Mesothelial cell of epicardium (in vitro differentiated cells): ENCODE measurements at places on chromosomes 5 and 9. TPM values are rescaled to one million over a fixed set of nuclear protein-coding genes. Genes with fewer than 3 reads are reported as not detected.
A peak's percentile ranks its signal among the peaks of the same experiment; 100 is the strongest.

GRCh38 chr5:2109566-2109965, 226.8 kb upstream of the IRX4 start:
- H3K36me3 ChIP-seq: peaks cover 6% of the 10 kb centered on the region
- H3K27me3 ChIP-seq: peaks cover 17% of the 10 kb centered on the region
- H3K4me1 ChIP-seq: no peaks in the 10 kb centered on the region

GRCh38 chr5:65141493-65141892, 340.2 kb downstream of the ADAMTS6 start:
- no peak overlapping the region for H3K27ac ChIP-seq
- H3K27me3 ChIP-seq: no peaks in the 10 kb centered on the region
- H3K4me3 ChIP-seq: no peak overlapping the region

DNA sequence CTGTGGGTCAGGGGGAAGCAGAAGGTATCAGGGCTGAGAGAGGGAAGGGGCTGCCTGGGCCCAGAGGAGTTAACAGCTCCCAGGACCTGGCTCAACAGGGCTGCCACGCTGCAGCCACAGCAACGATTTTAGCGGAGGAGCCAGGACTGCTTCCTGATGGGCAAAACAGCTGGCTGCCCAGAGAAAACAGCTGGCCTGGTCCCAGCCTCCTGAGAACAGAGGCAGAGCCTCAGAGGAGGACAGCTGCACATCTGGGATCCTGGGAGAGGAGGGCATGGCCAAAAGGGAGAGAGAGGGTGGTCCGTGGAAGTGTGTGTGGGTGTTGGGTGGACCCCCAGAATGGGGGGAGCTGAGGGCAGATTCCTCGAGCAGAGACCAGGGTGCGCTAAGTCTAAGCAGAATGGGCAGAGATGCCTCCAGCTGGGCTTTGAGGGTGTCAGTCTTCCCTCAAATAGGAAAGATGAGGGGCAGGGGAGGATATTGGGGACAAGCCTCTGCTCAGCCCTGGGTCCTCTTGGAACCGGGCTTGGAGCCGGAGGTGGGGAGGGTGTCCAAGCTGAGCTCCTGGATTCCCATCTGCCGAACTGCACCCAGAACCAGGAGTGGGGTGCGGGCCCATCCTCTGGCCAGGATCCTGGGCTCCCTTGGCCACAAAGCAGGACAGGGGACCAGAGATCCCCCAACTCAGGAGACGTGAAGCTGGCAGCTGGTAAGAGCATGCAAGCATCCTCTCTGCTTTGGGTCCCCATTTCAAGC, 9.1 kb upstream of the CERCAM start:
- no peak overlapping the region for H3K4me3 ChIP-seq
- H3K27me3 ChIP-seq: peaks cover 16% of the 10 kb centered on the region
- no peaks in the 10 kb centered on the region for H3K36me3 ChIP-seq

GRCh38 chr5:134022333-134022732, 17.6 kb upstream of the VDAC1 start:
- DNase-seq: no peak
- no peaks in the 10 kb centered on the region for H3K36me3 ChIP-seq
- no peaks in the 10 kb centered on the region for H3K27me3 ChIP-seq
- H3K4me3 ChIP-seq: no peak overlapping the region
- H3K27ac ChIP-seq: no peak overlapping the region

GRCh38 chr5:2459251-2459650, 292.2 kb downstream of the IRX2 start:
- peaks cover 12% of the 10 kb centered on the region for H3K4me1 ChIP-seq
- no peak overlapping the region for H3K4me3 ChIP-seq
- no peaks in the 10 kb centered on the region for H3K36me3 ChIP-seq
- no peak overlapping the region for H3K27ac ChIP-seq
- peaks cover 32% of the 10 kb centered on the region for H3K27me3 ChIP-seq

DNA sequence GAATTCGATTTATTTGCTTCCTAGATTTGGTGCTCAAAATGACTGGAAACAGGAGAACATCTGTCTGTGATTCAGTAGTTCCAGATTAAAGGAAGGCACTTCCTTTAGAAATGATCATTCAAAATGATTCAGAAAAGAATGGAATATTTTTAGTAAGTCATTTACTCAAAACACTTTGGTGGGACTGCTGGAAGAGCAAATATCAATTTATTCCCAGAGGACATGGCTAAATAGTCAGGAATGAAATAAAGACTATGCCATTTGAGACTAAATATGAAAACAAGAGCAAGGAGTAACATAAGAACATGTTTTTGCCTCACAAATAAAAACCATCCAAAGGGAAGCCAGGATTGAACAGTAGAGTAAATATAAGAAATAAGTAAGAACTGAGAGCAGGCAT, 138.6 kb upstream of the RASA1 start:
- no peaks in the 10 kb centered on the region for H3K36me3 ChIP-seq
- no peaks in the 10 kb centered on the region for H3K27me3 ChIP-seq
- H3K4me3 ChIP-seq: no peak overlapping the region
- no peaks in the 10 kb centered on the region for H3K4me1 ChIP-seq

- DNase-seq: no peak
- H3K4me1 ChIP-seq: peaks cover 33% of the 10 kb centered on the region
- no peak overlapping the region for H3K4me3 ChIP-seq
- H3K27me3 ChIP-seq: no peaks in the 10 kb centered on the region
- H3K36me3 ChIP-seq: no peaks in the 10 kb centered on the region
Observed at GRCh38 chr5:63121471-63121870, 542.9 kb downstream of the LRRC70 start.

DNA sequence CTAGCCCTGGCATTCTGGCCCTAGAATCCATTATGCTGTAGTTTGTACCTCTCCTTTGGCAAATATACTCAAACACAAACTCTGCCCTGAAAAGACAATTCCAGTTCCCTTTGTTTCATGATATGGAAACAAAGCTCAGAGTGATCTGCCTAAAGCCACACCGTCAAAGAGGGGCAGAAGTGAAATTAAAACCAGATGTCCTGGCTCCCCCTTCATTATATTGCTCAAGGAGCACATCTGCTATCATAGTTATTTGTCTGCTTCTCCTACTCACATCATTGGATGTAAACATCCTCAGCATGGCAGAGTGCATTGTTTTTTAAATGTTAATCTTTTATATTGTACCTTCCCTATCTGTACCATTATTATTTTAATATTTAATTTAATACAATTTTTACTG, 266.7 kb upstream of the SMARCA2 start:
- H3K36me3 ChIP-seq: no peaks in the 10 kb centered on the region
- no peaks in the 10 kb centered on the region for H3K4me1 ChIP-seq
- no peak for DNase-seq
- H3K27ac ChIP-seq: no peak overlapping the region

DNA sequence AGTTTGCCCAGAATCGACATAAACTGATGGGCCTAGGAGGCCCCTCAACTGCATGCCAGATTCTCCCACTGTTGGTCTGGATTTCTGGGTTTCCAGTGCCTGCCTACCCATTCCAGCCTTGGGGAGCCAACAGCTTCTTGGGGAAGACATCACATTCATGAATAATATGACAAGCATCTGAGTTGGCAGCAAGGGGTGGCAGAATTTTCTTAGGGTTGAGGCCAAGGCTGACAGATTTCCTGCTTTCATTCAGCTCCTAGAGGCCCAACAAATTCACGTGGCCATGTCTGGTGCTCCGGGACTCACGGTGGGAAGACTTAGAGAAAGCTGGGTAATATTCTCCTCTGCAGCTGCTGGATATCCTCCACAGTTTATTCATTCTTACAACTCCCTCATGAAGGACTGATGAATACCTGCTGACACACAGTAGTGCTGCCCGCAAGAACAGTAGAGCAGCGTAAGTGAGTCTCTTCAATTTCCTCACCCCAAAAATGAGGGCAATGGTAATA, 305.0 kb upstream of the TNC start:
- DNase-seq: no peak
- no peak overlapping the region for H3K4me3 ChIP-seq
- H3K27ac ChIP-seq: no peak overlapping the region
- H3K4me1 ChIP-seq: no peaks in the 10 kb centered on the region
- no peaks in the 10 kb centered on the region for H3K27me3 ChIP-seq
- H3K36me3 ChIP-seq: peaks cover 7% of the 10 kb centered on the region

- peaks cover 29% of the 10 kb centered on the region for H3K4me1 ChIP-seq
- no peak overlapping the region for H3K4me3 ChIP-seq
- DNase-seq: peak; percentile 29
- H3K27me3 ChIP-seq: peaks cover 8% of the 10 kb centered on the region
Observed at GRCh38 chr5:135213466-135214239, 179.6 kb upstream of the PITX1 start.

- H3K27me3 ChIP-seq: peaks cover 3% of the 10 kb centered on the region
- no peak overlapping the region for H3K4me3 ChIP-seq
- no peaks in the 10 kb centered on the region for H3K36me3 ChIP-seq
- no peak for DNase-seq
- no peaks in the 10 kb centered on the region for H3K4me1 ChIP-seq
Observed at GRCh38 chr5:94481059-94481458, 137.3 kb downstream of the KIAA0825 start.

DNA sequence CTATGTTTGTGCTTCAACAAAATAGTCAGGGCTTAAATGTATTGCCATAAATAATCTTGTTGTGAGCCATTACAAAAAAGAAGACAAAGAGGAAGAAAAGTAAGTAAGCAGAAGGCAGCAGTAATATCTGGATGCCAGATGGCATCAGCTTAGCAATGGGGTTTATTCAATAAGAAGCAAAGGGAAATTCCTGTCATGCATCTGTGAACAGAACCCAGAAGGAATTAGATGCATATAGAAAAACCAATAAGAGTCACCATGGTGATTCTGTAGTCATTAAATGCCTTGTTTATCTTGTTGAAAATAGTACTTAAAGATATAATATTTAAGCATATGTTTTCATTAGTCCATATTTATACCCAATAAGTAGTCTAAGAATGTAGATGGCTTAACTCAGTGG, 216.0 kb downstream of the ADAMTSL1 start:
- H3K36me3 ChIP-seq: peaks cover 12% of the 10 kb centered on the region
- DNase-seq: no peak
- H3K27ac ChIP-seq: no peak overlapping the region
- no peaks in the 10 kb centered on the region for H3K27me3 ChIP-seq
- peaks cover 14% of the 10 kb centered on the region for H3K4me1 ChIP-seq
- H3K4me3 ChIP-seq: no peak overlapping the region

GRCh38 chr5:146753641-146754040, 124.9 kb downstream of the PPP2R2B start:
- H3K36me3 ChIP-seq: peaks cover 5% of the 10 kb centered on the region
- H3K27me3 ChIP-seq: no peaks in the 10 kb centered on the region
- H3K4me1 ChIP-seq: peaks cover 27% of the 10 kb centered on the region
- no peak overlapping the region for H3K4me3 ChIP-seq

- peaks cover 37% of the 10 kb centered on the region for H3K36me3 ChIP-seq
- no peak overlapping the region for H3K27ac ChIP-seq
- H3K4me3 ChIP-seq: no peak overlapping the region
- H3K4me1 ChIP-seq: no peaks in the 10 kb centered on the region
Observed at GRCh38 chr5:43661102-43661501, 58.1 kb downstream of the NNT start.

DNA sequence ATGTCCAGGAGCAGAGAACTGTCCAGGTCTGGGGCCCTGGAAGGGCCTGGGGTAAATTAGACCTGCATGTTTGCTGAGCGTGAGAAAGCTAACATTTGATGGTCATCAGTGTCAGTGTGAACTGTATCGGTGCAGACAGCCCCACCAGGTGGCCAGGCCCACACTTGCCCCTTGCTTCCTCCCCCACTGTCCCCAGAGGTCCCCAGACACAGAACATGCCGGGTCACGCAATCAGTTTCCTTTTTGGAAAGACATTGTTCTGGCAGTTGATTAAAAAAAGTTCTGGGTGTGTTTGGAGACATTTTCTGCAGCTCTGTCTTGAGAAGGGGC, 1.5 kb downstream of the NKD2 start:
- H3K4me3 ChIP-seq: peak overlapping the region; percentile 74
- peaks cover 32% of the 10 kb centered on the region for H3K4me1 ChIP-seq
- no peaks in the 10 kb centered on the region for H3K36me3 ChIP-seq
- H3K27ac ChIP-seq: no peak overlapping the region
- H3K27me3 ChIP-seq: peaks cover 68% of the 10 kb centered on the region

DNA sequence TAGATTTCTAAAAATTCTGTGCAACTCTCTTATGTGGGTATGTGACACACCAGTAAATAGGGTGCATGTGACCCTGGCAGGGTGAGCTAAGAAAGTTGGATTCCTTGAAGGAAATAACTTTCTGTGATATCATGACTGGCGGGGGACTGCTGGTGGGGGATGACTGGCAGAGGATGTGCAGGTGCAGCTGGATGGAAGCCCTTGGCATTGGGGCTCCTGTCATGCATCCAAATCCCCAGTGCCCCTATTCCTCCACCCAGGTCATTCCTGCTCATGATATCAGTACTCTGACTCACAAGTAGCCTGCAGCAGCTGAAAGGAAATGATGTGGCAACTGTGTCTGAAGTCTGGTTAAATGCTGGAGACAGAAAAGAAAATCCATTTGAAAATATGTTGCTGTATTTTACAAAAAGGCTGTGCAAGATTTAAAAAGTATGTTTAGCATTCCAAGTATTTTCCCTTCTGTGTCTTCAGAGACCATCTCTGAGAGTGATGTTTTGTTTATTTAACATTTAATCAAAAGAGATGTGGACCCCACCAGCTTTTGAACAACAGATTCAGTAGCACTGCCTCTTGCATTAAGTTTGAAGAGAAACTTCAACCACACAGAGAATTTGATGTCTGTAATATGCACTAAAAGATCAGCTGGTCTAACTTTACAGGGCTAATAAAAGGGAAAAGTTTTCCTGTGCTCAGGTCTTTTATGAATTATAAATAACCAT, 17.9 kb upstream of the ZSWIM6 start:
- H3K4me1 ChIP-seq: peaks cover 33% of the 10 kb centered on the region
- peak overlapping the region; percentile 89 for H3K27ac ChIP-seq
- H3K27me3 ChIP-seq: no peaks in the 10 kb centered on the region
- H3K36me3 ChIP-seq: no peaks in the 10 kb centered on the region

DNA sequence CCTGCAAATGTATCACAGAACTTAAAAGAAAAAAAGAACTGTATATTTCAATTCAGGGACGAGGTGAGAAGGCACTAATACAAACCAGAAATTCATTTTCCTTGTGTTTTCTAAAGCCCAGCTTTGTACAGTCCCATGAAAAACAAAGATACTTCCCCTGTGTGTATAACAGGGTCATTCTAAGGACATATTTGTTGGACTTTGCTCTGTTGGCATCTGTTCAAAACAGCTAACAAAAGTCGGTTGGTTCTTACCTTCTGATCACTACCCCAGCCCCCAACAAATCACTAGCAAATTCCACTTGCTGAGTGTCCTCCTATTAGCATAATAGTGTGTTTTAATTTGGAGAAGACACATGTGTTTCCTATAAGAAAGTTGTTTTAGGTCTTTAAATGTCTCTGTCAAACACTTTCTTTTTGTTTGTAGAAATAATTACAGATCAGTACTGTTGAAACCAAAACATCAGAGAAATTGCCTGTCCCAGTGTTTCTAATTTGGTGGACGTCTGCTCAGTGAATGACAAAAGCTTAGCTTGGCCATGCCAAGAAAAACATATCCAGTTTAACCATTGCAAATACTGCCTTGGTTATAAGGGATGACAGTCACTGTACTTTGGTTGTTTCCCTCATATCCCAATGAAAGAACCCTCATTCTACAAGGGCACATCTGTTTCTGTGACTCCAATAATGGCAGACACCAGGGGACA, 480.5 kb downstream of the EBF1 start:
- peaks cover 4% of the 10 kb centered on the region for H3K27me3 ChIP-seq
- no peak overlapping the region for H3K27ac ChIP-seq
- peaks cover 25% of the 10 kb centered on the region for H3K4me1 ChIP-seq

AGXT2 gene
- total RNA-seq: not detected in 3 replicates

DMRT2 gene
- total RNA-seq: 0.45 to 0.47 TPM (median 0.47 TPM) in 3 replicates

PDE6A gene
- 0.18 to 0.38 TPM (median 0.29 TPM) in 3 replicates for total RNA-seq

SRD5A1 gene
- total RNA-seq: 12.0 to 12.8 TPM (median 12.7 TPM) in 3 replicates

PAEP gene
- not detected in 3 replicates for total RNA-seq

FAM151B gene
- 1.5 to 2.3 TPM (median 1.9 TPM) in 3 replicates for total RNA-seq

MED10 gene
- 38.4 to 39.6 TPM (median 39.4 TPM) in 3 replicates for total RNA-seq

SLC6A3 gene
- total RNA-seq: 0.04 to 0.07 TPM in 2 of 3 replicates, not detected in the other

RCL1 gene
- 21.2 to 22.8 TPM (median 21.4 TPM) in 3 replicates for total RNA-seq

AHRR gene
- 10.7 to 12.7 TPM (median 10.9 TPM) in 3 replicates for total RNA-seq

IFNA14 gene
- total RNA-seq: not detected in 3 replicates

ANKRD34B gene
- 0.09 to 0.14 TPM in 2 of 3 replicates, not detected in the other for total RNA-seq

TGFBR1 gene
- 77.5 to 79.7 TPM (median 79.6 TPM) in 3 replicates for total RNA-seq

TOR4A gene
- 5.7 to 6.5 TPM (median 6.5 TPM) in 3 replicates for total RNA-seq

PRLR gene
- total RNA-seq: 1.2 to 2.1 TPM (median 1.7 TPM) in 3 replicates
